ENCODE measurements at places on chromosomes 4 and X.

DNA sequence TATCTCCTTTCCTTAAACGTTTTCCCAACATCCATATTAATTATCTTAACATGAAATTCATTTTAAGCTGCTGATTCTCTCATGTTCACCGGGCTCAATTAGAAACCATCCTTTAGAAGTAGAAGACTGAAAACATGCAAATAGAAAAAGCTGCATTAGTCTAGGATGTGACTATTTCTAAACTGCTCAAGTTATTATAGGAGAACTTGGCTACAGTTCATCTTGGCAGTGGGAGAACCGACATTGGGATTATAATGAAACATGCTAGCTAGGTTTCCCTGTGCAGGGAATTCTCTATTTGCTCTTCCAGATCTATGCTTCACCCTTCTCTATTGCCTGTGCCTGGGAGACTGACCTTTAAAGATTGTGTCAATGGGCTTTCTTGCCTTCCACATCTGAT, 151.0 kb upstream of the PPARGC1A start:
- no peak for DNase-seq

GRCh38 chr4:142846108-142846728, at the start of gene INPP4B:
Gene INPP4B (minus strand): TSS chr4:142846301.
- no peak for DNase-seq

DNA sequence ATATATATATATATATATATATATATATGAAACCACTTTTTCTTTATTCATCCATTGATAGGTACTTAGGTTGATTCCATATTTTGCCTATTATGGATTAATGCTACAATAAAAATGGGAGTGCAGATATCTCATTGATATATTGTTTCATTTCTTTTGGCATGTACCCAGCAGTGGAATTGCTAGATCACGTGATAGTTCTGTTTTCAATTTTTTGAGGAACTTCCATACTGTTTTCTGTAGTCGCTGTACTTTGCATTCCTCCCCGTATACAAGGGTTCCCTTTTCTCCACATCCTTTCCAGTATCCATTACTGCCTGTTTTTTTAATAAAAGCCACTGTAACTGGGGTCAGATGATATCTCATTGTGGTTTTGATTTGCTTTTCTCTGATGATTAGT, 124.6 kb downstream of the GABRB1 start:
- DNase-seq: no peak

GRCh38 chrX:107454302-107454701, 4.8 kb downstream of the FRMPD3 start:
- no peak for DNase-seq

GRCh38 chrX:38052096-38052495, 45.7 kb downstream of the SYTL5 start:
- DNase-seq: no peak

- no peak for DNase-seq
Observed at GRCh38 chr4:42724451-42724850, 67.5 kb upstream of the ATP8A1 start.

DNA sequence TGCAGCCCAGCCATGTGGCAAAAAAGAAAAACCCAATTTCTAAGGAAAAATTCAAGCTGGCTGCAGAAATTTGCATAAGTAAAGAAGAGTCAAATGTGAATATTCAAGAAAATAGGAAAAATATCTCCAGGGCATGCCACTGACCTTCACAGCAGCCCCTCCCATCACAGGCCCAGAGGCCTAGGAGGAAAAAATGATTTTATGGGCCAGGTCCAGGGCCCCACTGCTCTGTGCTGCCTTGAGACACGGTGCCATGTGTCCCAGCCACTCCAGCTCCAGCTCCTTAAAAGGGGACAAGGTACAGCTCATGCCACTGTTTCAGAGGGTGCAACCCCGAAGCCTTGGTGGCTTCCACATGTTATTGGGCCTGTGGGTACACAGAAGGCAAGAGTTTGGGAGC, 182.7 kb upstream of the FGF16 start:
- no peak for DNase-seq

GRCh38 chr4:110357521-110357920, 118.4 kb upstream of the ENPEP start:
- no peak for DNase-seq
